ENCODE measurements at places on chromosomes 7 and 10. TPM values are rescaled to one million over a fixed set of nuclear protein-coding genes. Genes with fewer than 3 reads are reported as not detected.

Gene ZNF394
- 26.8 TPM for polyA plus RNA-seq

Gene CYP2E1
- polyA plus RNA-seq: not detected

GRCh38 chr7:7134046-7134445 is 48.3 kb upstream of the C1GALT1 start:
- no peak for DNase-seq

GRCh38 chr10:48580236-48580635 is 24.6 kb downstream of the ARHGAP22 start:
- no peak for DNase-seq

DNA sequence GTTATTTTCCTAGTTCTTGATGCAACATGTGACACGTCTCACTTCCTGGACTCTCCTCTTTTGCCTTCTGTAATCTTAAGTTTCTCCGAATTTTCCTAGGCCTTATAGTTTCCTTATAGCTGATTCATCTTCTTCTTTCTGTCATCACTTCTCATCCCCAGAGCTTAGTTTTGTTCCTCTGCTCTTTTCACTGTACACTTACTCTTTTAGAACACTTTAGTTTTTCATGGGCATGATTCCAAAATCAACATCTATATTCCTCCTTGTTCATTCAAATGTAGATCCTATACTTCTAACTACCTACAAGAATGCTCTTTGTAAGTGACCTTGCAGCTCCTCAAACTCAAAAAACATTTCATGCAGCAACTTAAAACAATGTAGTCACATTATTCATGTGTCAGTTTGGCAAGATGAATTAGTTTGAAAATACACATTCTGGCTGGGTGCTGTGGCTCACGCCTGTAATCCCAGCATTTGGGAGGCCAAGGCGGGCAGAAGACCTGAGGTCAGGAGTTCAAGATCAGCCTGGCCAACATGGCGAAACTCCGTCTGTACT is 13.1 kb upstream of the SLC26A3 start:
- no peak for DNase-seq

DNA sequence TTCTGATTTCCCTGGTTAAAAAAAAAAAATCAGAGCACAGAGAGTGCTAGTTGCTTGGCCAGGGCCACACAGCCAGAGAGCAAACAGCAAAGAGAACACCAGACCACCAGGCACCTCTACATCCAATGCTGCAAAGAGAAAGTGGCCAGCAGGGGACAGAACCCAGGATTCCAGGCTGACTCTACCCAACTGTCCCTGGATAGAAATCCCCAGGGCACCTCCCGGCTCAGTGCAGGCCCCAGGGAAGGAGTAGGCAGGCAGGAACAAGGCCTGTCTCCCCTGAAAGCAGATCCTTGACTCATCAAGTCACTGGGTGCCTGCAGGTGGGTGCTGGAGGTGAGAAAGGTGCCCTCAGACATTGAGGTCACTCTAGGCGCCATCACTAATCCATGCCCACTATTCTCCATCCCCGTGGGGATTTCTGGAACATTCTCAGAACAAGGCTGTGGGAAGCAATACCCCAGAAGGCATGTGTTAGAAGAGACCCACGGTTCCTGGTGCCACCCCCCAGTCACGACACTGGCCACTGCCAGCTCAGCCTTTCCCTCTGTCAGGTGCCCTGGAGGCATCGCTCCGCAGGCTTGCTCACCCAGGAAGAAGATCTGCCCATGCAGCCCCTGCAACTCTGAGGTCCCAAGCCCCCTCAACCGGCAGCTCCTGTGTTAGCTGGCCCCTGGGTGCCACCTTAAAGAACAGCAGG is 154.8 kb downstream of the GRID1 start:
- no peak for DNase-seq

GRCh38 chr10:13644866-13645265 is 58.1 kb downstream of the PRPF18 start:
- no peak for DNase-seq

- no peak for DNase-seq
These were observed 33.0 kb downstream of the FAM53B start for GRCh38 chr10:124711145-124711544.

All from GM12878 (cell line).